Stimulated activated CD4-positive, alpha-beta T cell treated with anti-CD3 and anti-CD28 coated beads, Interleukin-2, amount 100 ng/mL, for 48 hours (primary cell): ENCODE measurements at places on chromosomes 3 and 15.

DNA sequence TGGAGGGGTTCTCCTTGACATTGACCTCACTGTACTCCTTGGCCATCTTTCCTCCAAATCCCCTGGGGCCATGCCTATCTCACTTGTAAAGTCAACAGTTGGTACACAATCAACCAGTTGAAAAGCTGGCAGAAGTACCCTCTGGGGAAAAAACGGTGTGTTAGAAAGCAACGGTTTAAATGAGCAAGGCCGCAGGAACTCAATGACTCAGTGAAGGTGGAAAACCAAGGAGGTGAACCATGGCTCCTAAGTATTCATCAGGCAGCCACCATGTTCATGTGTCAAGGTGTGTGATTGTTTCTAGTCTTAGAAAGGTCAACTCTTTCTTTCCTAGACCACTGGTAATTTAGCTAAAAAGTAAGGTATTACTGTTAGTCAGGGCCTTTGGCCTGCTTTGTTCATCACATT is 130.9 kb upstream of the SATB1 start:
- DNase-seq, result peak; percentile 31

DNA sequence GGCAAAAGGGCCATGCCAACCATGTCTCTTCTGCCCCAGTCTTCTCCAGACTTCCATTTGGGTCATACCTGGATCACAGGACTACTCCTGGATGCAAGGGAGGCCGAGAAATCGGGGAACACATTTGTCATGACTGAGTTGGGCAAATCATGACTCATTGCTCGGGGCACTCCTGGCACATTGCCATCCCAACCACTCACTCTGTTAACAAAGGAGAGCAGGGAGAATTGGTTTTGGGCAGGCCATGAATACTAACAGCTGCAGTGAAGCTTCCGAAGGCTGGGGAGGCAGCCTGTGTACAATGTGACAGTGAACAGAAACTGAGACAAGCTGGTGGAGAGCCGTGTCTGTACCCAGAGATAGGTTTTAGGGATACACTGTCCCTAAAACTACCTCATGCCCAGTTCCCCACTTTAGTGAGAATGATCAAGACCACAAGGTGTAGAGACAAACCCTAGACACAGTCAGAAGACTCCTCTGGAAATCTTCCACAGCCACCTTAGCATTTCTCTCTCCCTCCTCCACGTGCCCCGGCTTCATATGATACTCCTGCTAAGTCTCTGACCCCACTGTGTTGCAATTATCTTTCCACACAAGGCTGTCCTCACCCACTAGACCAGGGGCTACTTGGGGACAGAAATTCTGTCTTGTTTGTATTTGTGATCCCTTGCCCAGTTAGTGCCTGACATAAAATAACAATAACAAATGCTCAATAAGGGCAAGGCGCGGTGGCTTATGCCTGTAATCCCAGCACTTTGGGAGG is 10.5 kb upstream of the BUB1B start:
- no peak for DNase-seq

DNA sequence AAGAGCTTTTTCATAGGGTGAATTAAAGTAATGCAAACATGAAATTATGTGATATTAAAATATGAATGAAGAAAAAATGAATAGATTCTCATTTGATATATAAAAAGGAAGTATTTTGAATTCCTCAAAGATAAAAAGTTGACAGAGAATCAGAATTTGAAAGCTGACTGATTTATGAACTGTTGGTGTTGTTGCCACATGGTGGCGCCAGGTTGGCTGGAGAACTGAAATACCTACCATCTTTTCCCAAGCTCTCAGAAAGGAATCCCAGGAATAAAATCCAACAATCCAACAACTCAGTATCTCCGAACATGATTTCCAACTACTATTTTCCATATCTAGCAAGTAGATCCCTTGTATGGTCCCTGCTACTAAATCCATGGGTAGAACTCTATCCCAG is 3.1 kb downstream of the MYRIP start:
- DNase-seq, result no peak

DNA sequence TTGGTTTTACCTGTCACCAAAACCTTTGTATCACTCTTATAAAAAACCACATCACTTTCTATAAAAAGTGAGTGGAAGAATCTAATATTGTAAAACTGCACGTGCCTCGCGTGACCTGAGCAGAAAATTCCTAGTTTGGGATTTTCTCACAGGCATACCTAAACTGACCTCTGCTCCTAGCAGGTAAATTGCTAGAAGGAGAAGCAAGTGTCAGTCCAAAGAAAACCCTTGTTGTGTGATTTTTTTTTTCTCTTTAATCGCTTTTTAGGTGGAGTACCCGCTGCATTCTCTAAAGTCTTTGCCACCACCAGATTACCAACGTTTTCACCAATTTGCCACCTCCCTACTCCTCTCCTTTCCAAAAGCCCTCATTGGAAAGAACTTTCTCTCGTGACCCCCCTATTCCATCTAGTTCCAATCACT is 534 bp upstream of the UBE2E1 start:
- DNase-seq, result no peak

GRCh38 chr15:56342653-56343052 is 22.6 kb upstream of the TEX9 start:
- no peak for DNase-seq

DNA sequence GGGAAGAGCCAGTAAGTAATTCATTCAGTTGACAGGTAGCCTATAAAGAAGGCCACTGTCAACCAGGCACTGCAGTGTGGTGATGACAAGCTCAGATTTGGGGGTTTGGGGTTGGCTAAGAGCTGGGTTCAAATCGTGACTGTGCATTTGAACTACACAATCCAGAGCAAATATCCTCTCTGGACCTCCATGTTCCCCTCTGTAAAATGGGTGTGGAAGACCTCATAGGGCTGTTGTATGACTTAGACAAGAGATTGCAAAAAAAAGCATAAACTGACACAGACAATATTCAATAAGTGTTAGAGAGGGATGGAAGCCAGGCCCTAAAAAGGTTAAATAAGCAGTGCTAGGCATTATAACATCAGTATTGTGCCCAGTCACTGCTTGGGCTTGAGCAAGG is 59.7 kb upstream of the CTDSPL start:
- DNase-seq, result no peak

DNA sequence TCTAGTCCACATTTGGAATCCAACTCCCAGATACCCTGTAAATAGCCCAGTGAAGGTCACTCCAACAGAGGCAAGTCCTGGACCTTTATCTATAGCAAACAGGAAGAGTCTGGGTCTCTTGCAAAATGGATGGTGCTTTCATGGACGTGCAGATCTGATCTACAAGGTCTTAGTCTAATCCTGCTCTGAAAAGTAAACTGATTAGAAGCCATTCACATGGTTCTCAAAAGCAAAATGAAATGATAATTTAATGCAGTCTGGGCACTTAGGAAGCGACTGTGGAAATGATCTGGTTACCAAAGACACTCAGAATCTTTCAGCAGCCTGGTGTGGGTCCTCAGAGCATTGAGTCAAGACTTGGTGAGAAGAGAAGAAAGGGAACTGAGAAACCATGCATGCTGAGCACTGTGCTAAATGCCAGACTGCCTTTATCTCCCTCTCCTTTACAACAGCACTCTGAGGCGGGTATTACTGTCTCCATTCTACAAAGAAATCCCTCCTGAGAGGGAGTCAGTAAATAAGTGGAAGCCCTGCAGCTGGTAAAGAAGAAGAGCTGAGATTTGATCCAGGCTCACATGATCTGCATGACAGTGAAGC is 29.0 kb downstream of the AQP9 start:
- DNase-seq, result no peak

GRCh38 chr15:89370120-89370977 is 35.7 kb upstream of the POLG start:
- DNase-seq, result no peak

DNA sequence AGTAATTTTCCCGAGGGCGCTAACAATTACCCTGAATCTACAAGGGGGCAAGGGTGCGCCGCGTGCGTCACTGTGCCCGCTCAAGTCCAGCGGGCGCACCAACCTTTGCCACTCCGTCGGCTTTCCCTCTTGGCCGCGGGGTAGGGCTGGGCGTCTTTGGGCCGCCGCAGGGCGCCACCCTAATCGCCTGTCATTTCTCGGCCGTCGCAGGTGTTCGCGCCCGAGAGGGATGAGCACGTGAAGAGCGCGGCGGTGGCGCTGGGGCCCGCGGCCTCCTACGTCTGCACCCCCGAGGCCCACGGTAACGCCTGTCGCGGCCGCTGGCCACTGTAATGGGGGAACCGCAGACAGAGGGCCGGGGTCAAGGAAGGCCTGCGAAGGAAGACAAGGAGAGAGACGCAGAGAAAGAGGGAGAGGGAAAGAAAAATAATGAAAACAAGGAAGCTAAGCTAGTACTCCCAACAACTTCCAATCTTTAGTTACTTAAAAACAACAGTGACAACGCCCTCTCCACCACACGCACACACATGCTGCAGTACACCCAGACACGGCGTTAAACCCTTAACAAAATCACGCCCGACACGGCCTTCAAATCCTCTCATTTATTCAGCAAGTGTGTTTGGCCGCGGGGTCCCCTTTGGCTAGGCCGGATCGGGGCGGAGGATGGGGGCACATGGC is 3.8 kb downstream of the SKOR1 start:
- no peak for DNase-seq

DNA sequence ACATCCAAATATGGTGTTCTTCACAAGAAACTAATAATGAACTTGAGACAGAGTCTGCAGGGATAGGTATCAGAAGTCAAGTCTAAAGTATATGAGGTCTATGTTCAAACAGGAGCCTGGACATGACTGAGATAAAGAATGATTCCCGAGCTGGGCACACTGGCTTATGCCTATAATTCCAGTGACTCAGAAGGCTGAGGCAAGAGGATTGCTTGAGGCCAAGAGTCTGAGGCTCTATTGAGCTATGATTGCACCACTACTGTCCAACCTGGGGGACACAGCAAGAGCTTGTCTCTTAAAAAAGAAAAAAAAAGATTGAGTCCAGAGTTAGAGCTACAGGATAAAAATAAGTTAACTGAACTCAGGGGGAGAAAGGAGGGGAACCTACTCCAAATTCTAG is 246.5 kb downstream of the LRRN1 start:
- DNase-seq, result no peak

GRCh38 chr3:137692803-137693431 is 71.2 kb upstream of the SOX14 start:
- DNase-seq, result no peak
